ENCODE measurements at places on chromosomes 4 and X. TPM values are rescaled to one million over a fixed set of nuclear protein-coding genes. Genes with fewer than 3 reads are reported as not detected.

- no peak for DNase-seq
Measured at GRCh38 chrX:115177932-115178331, 11.3 kb upstream of the RBMXL3 start.

HSFX1 gene
- 0.32 TPM for total RNA-seq

DNA sequence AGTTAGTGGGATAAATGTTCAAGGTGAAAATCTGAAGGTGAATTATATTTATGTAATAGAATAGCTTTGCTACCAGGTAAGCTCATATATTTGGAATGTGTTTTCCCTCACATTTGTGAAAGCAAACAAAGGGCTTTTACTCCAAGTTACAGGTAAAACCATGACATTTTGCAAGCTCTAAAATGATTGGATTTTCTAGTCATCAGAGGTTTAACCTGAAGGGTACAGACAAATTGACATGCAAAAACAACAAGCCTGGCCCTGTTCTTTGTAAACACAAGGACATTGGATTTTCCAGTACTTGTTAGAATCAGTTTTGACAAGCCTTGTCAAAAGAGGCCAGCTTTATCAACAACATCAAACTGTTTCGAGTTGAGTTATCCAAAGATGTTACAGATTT is 51.7 kb downstream of the ZFX start:
- no peak for DNase-seq

NAP1L3 gene
- 1.8 TPM for total RNA-seq

GRCh38 chr4:26330186-26330787 is 9.5 kb downstream of the RBPJ start:
- no peak for DNase-seq

Data from breast epithelium (tissue), 4 donors.